ENCODE measurements at places on chromosomes 1 and 21.

DNA sequence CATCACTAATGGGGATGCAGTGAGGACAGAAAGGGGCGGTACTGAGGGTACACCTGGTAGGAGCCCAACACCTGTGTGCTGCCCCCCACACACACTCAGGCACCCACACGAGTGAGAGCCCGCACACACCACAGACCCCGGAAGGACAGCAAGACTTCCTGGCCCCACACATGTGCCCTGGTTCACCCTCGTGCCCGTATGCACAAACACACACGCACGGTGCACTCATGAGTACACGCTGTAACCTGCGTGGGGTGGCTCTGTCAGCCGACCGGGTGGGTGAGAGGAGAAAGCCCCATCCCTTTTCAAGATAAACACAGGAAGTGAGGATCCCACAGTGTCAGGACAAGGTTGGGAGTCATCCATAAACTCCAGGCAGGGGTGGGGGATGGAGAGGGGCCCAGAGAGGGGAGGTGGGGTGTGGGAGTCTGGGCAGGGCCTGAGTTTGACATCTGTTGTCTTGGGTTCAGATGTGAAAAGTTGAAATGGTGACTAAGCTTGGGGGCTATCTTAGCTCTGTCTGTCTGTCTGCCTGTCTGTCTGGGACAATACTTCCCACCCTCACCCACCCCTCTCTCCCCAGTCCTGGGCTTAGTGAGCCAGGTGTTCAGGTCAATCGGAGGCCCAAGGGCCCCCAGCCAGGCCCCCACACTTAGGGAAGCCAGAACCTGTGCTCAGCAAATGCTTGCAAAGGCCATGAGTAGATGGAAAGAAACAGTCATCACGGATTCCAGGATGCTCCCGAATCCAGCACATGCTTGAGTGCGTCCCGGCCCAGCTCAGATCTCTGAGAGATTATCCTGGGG lies 119.8 kb upstream of the ZBTB40 start:
- DNase-seq: no peak

DNA sequence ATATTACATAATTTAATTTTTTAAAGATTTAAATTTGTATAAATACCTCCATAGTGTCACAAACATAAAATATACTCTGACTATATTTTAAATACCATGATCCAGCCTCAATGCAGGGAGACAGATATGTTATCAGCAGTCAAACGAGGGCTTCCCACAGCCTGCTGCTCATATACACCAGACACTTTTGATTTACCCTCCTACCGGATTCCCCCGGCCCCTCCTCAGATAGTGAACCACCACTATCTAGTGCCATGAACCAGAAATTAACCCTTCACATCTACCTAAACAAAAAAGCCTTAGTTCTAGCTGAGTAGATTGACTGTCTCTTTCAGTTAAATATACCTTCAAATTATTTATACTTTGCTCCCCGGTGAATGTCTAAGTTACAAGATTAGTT lies 52.4 kb upstream of the C1orf53 start:
- no peak for DNase-seq

DNA sequence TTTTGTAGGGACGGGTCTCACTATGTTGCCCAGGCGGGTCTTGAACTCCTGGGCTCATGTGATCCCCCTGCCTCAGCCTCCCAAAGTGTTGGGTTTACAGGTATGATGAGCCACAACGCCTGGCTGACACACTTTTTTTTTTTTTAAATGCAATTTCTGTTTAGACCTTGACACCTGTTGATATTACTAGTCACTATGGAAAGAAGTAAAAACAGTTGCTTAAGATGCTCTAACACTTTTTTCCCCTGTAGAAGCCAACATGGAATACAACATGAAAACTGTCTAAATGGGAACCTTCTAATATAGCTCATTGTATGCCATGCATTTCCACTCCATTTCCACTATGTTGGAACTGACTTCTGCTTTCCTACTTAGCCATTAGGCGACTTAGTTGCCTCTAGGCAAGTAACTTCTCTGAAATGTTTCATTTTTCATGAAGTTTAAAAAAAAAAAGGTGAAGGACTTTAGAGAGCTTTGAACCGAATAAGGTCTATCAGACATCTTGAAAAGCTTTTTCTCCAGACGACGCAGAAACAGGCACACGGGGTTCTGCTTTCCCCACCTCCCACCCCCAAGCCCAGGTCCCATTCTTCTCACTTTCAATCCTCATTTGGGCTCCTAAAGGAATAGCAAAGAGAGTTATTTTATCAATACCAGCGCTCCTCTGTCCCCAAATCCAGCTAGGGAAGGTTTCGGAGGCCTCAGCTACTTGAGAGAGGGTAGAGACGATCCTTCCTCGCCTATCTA lies 648 bp upstream of the DR1 start:
- no peak for DNase-seq

DNA sequence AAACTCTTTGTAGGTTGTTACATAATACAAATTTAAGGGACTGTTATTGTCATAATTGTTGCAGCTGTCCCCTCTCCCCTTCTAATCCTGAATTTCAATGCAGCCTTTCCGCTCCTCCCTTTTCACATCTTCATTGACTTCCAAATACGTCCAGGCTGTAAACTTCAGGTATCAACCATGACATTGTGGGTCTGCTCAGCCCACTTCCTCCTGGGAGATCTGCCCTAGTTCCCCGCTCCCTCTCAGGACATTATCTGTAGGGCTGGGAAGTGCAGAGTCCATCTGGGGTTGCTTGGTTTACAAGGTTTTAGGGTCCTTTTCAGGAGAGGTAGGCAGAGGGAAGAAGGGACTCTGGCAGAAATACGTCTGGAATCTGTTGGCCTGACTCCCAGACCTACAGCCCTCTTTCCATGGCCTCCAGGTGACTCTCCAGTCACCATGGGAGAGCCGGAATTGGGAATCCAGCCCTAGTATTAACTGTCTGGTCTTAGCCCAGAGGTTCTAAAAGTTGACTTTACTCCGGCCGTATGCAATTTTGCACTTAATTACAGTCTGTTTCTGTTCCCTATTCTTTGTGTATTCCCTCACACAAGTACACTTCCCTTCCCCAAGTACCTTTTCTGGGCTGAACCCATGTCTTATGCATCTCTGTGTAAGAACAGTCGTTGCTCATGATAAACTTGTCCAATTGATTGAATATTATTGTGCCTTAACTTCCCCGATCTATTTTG lies 4.7 kb upstream of the DENND2D start:
- DNase-seq: no peak

DNA sequence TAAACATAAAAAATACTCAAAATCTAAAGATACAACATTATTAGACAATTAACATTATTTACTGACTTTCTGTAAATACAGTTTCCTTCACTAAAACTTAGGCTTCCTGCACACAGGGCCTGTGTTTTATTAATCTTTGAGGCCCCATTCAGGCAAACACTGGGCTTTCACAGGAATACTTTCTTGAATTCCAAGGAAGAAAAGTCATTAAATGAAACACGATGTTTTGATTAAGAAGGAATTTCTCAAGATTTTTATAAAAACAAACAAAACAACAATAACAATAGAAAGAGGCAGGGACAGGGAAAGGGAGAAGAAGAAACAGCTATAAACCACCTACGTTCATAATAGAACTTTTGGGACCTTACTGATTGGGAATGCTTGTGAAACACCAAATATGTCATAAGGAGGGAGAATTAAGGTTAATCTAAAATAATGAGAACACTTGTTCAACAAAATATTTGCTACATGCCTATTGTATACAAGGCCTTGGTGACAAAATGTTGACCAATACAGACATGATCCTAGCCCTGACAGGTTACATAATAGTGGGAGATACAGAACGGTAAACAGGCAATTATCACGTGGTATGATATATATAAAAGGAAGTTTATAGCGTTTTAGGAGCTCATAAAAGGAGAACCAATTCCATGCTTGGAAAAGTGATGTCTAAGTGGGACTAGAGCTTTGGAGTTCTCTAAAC lies 3.6 kb downstream of the DDAH1 start:
- no peak for DNase-seq

GRCh38 chr1:88286716-88287115 lies 397.4 kb upstream of the PKN2 start:
- DNase-seq: no peak

DNA sequence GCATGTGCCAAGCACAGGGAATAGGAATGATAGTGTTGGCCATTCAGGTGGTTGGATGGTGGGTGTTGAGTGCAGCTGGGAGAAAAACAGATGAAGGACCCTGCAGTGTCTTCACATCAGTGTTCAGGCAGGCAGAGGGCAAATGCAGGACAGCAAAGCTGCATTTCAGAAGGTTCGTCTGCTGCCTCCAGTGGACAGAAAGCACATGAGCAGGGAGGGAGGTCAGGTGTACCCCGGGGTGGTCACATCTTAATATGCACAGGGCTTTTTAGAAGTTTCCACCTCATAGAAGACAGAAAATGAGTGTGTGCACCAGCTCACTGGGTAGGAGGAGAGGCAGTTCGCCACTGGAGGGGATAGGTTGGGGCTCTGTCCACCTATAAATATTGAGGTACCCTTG lies 184.9 kb downstream of the SLC35F3 start:
- DNase-seq: no peak

DNA sequence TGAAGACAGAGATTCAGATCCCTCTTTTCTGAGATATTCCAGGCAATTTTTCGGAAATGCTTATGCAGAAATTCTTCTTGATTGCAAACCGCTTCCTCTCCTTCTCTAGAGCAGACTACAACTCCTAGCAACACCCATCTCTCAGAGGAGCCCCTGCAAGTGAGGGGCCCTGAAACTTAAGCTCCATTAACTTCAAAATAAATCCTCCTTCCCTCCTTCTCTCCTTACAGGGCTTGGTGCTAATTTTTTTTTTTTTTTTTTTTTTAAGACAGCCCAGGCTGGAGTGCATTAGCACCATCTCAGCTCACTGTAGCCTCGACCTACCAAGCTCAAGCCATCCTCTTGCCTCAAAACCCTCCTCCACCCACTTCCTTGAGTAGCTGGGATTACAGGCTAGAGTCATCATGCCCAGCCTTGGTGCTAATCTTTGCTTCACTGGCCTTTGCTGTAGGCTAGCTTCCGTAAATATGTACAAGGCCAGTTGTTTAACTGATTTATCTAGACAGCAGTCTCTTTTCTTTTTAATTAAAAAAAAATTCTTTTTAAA lies 30.2 kb upstream of the SFPQ start:
- no peak for DNase-seq

- no peak for DNase-seq
These were observed 16.1 kb downstream of the MAB21L3 start for GRCh38 chr1:116127123-116127847.

DNA sequence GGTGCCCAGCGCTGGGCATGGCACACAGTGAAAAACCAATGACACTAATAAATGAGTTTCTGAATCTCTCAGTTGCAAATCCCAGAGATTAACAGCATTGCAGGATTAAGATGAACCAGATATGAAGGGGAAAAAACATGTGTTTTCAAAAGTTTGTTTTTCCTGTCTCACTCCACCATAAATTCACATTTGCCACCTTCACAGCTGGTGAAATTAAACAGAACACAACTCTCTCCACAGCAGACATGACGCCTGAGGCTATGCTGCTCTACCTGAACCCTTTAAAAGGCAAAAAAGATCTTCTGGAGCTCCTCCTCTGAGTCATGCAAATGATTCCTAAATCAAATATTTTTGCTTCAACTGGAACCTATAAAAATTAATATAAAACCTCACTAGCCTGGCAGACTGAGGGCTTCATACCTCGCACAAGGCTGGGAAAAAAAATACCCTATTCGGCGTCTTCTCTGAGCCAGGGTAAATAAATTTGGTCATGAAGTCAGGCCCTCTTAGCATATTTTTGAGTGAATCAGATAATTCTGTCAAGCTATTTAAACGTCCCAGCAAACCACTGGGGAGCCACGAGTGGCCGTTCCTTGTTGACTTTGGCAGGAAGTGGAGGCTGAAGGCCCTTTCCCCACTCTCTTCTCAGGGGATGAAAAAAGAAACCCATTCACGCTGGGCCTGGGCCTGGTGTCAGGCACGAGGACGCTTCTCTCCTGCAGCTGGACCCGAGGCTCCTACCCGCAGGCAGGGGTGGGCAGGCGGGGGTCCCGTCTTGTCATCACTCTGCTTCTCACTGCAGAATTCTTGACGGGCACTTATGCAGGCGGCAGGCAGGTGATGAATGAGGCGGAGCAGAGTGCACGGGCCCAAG lies 53.0 kb downstream of the DMRTB1 start:
- DNase-seq: no peak

DNA sequence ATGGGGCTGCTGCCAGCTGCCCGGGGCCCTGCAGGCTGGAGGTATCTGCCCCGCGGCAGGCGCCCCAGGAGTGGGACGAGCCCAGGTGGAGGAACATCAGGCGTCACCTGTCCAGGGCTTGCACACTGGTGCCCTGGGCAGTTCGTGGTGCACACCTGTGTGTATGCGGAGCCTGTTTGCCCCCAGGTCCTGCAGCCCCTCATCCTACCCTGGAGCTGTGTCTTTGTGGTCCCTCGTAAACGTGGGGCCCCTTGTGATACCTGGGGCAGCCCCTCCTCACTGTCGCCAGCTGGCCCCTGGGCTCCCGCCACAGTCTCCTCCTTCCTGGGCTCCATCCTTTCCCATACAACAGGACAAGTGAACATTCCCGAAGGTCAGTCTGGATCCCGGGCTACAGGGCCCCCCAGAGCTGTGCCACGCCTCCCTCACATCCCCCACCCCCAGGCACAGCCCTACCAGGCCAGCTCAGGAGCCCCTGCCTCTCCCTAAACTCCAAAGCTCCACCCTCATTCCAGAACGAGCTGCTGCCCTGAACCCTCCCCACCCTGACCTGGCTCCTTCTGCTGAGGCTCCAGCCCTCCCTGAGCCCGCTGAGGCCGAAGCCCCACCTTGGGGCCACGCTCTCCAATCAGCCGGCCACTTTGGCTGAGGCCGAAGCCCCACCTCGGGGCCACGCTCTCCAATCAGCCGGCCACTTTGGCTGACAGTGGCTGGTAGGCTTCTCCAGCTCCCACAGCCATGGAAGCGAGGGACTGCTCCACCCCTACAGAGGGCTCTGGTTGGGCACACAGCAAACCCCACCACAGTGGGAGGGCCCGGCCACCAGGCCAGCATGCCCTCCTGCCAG lies 42.6 kb downstream of the UBE2G2 start:
- DNase-seq: no peak

DNA sequence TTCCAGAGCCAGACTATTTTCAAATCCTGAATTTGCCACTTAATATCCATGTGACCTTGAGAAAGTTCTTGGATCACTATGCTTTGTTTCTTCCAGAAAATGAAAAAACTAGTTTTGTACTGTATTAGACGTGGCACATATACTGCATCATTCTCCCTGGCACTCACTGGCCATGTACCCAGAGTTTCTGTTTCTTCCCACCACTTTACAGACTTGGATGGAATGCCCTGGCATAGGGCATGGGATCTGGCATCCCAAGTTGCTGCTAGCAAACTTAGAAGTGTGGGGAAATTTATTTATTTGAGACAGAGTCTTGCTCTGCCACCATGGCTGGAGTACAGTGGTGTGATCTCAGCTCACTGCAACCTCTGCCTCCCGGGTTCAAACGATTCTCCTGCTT lies 10.0 kb downstream of the KLF18 start:
- DNase-seq: no peak

- DNase-seq: no peak
These were observed 30.4 kb upstream of the MAN1C1 start for GRCh38 chr1:25586181-25586588.

DNA sequence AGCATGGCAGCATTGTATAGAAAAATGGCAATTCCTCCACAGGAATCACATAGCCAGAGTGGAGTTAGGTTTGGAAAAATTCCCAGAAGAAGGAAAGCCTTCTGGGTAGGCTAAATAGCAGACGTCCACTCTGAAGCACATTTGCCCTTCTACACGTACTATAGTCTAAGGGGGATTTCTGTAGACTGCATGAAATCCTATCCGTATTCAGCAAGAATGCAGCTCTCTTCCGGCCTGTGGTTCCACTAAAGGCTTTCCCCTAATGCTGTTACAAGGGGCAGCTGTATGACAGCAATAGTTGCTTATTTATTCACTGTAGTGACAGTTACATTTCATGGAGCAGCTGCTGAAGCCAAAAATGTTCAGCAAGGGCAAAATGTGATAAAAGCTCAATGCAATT lies 263.6 kb downstream of the RWDD3 start:
- no peak for DNase-seq
